ENCODE measurements at places on chromosomes 7 and 10.

GRCh38 chr10:31318382-31318853 lies 598 bp upstream of the ZEB1 start:
- peak; percentile 82 for DNase-seq

DNA sequence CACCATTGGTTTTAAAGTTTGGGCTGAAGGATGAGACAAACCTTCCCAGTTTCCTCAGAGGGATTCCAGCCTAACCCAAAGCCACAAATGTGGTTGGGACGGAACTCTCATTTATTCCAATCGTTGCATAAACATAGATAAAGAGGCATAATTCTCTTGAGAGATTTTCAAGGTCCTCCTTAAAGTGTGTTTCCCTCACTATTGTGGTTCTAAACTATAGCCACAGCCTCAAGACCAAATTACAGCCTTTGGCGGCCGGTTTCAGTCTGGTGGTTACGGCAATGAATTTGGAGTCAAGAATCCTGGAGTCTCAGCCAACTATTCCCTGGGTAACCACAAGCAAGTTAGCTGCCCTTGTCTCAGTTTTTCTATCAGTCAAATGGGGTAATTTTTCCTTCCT lies 42.6 kb downstream of the SEM1 start:
- no peak for DNase-seq

DNA sequence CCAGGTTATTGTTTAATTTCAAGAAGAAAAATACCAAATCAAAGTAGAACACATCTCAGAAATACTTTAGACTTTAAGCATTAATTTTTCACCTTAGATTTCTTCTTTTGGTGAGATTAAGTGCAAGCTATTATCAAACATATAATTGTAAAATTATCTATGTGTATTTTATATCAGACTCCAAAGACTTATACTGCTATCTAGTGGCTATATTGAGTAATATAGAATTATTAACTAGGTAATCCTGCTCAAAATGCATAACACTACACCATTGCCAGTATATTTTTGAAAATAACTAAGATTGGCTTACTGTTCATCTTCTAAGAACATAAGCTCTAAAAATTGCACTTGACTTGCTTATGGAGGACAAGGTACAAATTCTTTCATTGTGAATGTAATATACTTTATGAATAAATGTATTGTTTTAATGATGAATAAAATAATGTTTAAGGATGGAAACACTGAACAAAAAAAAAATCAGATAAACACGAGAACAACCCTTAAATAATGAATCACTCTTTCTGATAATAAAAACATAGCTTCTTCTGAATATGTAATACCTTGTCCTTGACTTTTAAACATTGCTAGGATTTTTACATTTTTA lies 86.7 kb upstream of the GNAI1 start:
- DNase-seq, result no peak

- DNase-seq, result no peak
Observed at GRCh38 chr7:90401989-90402388, 1.3 kb upstream of the CLDN12 start.

DNA sequence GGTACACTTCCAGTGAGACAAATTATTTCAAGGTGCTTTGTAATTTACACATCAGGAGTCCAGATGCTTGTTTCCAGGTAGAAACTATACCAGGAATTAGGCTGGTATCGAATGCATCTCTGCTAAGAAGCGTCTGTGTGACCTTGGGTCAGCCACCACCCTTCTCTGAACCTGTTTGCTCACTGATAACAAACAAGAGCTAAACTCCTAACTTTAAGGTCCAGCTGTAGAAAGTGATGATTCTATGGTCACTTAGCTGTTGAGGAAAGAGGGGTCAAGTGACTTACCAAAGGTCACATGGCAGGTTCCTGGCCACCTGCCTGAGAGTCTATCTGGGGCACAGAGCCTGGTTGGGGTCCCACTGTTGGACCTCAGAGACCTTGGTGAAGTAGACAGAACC lies 95.4 kb downstream of the HIF1AN start:
- DNase-seq, result no peak

DNA sequence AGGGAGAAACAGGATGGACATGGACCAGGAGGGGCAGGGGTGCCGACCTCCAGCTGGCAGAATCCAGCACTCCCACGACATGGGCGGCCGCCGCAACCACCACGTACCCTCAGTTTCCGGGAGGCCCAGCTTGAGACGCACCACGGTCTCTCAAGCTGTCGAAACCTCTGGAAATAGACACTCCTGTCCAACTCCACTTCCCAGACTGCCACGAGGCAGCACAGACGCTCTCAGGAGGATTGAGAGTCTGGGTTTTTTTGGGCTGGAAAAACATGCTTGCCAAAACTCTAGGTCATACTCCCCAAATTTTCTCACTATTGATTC lies 37.9 kb upstream of the PDGFA start:
- DNase-seq, result no peak

DNA sequence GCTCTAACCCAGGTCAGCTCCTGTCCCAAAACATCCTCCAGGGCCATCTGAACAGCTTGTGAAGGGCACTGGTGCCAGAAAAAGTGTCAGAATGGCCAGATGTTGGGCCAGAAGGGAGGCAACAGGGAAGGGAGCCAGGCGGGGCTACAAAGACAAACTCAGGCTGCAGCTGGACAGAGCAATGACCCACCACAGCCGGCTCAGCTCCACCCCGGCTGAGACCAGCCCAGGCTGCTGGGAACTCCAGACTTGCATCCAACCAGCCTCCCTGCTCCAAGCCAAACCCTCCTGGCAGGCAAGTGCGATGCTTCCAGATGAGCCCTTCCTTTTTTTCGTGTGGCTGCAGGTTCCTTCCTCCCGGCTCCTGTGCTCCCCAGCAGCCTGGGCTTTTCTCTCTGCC lies 466.9 kb downstream of the PTPRN2 start:
- DNase-seq, result peak; percentile 3

- no peak for DNase-seq
Observed at GRCh38 chr7:15603124-15603523, 41.3 kb upstream of the AGMO start.

- no peak for DNase-seq
Observed at GRCh38 chr7:50206453-50207250, 97.9 kb upstream of the IKZF1 start.

GRCh38 chr7:31107106-31108090 lies 55.3 kb downstream of the ADCYAP1R1 start:
- no peak for DNase-seq

- no peak for DNase-seq
Observed at GRCh38 chr7:1933066-1933750, 263.1 kb downstream of the ELFN1 start.

DNA sequence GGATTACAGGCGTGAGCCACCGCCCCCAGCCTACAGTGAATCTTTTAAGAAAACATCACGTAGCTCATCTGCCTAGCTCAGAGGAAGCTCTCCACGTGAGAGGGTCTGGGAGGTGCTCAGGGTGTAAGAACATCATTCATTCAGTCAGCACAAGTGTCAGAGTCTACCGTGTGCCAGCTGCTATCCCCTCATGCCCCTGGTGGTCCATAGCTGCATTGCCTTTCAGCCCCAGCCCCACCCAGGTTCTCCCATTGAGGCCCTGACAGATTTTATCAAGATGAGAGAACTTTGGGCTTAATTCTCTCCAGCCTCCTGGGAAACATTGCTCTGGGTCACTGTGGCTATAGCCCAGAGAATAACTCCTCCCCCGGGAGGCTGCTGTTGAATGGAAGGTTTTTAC lies 45.1 kb downstream of the ZNF503 start:
- no peak for DNase-seq

DNA sequence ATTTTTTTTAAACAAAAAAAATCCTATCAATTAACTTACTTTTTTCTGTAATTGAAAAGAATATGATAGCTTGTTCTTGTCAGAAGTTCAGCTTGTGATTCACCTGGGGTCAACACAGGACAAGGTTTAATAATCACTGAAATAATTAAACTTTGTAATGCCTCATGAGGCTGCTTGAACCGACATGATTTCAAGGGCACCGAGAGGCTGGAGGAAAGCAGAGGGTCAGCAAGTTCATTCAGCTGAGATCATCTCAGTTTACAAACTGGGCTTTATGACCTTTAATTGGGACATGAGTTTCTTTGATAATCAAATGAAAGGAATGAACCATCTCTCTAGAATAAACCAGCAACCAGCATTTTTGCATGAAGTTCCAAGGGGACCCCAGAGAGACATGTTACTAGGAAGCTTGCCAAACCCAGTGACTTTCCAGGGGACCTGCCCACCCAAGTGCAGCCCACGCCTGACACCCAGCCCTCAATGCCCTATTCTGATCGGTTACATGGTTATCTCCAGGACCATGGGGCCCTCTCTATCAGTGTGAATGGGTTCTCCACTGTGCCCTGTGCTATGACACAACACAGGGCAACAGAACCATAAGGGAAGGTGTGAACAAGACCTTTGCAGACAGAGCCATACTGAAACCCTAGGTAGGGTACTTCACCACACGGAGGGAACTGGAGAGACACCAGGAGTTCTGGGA lies 7.8 kb upstream of the CYP3A4 start:
- DNase-seq, result no peak

DNA sequence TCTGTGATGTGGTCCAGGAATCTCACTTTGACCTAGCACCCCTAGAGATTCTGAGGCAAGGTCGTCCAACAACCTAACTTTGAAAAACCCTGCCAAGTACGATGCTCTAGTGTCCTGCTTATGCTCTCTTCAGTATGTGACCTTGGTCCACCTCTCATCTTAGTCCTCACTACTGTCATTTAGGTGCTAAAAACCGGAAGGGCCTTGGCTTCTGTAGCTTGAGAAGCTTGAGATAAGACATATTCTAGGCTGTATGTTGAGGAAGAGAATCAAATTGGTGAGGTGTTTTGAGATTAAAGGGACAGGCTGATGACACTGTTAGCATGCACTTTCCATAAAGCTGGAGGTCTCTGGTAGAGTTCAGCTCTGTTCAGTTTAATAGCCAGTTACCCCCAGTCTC lies 57.0 kb upstream of the MTPN start:
- no peak for DNase-seq

DNA sequence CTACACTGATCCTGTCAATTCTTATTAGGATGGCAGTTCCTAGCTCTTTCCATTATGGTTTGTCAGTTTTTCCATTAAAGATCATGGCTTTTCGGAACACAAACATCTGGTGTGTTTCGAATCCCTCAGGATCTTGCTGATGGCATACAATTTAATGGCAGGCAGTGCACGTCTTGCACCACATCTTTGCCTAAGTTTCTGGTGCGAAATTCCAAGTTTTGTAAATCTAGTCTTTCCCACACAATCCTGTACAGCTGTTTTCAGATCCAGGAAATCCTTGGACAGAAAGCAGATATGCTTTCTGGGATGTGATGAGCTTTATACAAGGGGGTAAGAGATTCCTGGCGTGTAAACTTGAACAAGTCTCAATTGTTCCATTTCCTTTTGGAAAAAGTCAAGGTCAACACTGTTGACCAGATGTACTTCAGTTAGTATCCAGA lies 224.3 kb upstream of the PHYHIPL start:
- DNase-seq, result no peak

GRCh38 chr7:79512261-79512660 lies 58.8 kb upstream of the MAGI2 start:
- no peak for DNase-seq

DNA sequence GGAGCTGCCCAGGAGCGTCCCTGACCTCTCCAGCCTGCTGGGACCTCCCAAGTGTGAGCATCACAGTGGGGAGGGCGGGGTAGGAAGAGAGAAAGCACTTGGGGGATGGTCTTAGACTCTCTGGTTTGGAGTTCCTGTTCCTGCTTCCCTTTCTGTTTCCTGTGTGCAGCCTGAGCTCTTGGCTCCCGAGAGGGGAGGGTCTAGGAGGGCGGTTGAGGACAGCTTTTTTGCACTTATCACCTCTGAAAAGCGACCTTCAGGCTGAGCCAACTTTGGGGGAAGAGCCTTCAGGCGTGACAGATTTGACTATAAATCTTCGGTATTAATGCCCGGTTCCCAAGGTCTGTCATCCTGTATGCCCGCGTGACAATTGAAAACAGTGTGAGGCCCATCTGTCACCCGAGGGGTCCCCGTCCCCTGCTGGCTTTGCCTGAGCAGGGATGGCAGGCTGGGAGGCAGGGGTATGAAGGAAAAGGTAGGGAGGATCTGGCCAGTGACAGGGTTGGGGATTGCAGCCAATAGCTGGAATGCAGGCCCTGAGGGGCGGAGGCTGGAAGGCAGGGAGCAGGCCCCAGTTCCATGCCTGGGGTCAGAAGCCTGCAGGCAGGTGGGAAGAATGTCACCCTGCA lies 78.6 kb downstream of the CDH23 start:
- no peak for DNase-seq

DNA sequence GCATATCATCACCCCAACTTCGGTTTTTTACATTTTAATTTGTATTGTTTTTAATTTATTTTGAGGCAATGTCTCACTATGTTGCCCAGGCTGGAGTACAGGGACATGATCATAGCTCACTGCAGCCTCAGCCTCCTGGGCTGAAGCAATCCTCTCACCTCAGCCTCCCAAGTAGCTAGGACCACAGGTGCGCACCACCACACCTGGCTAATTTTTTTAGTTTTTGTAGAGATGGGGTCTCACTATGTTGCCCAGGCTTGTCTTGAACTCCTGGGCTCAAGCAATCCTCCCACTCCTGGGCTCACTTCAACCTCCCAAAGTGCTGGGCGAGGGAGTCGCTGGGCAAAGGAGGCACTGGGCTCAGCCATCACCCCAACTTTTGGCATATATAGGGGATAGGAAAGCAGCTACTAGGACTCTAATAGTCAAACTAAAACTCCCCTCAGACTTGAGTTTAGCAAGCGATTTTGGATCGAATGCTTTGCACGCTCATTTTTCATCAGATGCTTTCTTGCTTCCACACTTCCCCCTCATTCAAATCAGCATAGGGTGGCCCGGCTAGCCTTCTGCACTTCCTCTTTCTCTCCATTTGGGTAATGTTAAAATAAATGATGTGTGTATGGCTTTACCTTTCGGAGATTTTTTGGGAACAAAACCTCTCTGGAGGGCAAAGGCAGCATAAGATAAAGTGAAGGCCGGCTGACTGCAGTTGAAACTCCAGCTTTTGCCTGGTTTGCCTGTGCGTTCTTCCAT lies 20.8 kb upstream of the NMT2 start:
- DNase-seq, result no peak

- no peak for DNase-seq
Observed at GRCh38 chr7:4803397-4804241, 28.2 kb downstream of the AP5Z1 start.

- no peak for DNase-seq
Observed at GRCh38 chr7:128739990-128740682, 977 bp downstream of the CALU start.
